ENCODE measurements at places on chromosomes 11 and 22.

GRCh38 chr22:34055525-34056200 is 135.4 kb upstream of the LARGE1 start:
- DNase-seq = no peak

GRCh38 chr11:124152770-124153407 is 30.3 kb upstream of the OR10D3 start:
- no peak for DNase-seq

- no peak for DNase-seq
Observed at GRCh38 chr11:73622926-73623593, 23.3 kb upstream of the PLEKHB1 start.

- DNase-seq = no peak
Observed at GRCh38 chr11:128355558-128355957, 231.8 kb downstream of the ETS1 start.

DNA sequence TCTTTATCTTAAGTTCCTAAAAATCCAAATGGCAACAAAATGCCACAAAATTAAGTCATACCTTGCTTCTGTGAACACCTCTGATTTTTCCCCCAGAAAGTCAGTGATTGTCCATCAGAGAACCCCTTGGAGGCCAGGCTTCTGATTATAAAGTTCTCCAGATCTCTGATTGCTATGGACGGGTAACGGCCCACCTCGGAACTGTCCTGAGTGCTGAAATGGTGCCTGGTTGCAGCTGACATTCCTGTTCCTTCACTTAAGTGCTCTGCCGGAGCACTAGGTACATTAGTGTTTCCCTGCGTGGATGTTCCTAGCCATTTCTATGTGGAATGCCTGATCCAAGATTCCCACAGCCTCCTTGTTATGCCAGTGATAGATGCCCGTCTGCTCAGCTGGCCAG is 85.0 kb downstream of the CHST1 start:
- no peak for DNase-seq

- no peak for DNase-seq
Observed at GRCh38 chr22:31055635-31056159, 25.4 kb upstream of the SMTN start.

DNA sequence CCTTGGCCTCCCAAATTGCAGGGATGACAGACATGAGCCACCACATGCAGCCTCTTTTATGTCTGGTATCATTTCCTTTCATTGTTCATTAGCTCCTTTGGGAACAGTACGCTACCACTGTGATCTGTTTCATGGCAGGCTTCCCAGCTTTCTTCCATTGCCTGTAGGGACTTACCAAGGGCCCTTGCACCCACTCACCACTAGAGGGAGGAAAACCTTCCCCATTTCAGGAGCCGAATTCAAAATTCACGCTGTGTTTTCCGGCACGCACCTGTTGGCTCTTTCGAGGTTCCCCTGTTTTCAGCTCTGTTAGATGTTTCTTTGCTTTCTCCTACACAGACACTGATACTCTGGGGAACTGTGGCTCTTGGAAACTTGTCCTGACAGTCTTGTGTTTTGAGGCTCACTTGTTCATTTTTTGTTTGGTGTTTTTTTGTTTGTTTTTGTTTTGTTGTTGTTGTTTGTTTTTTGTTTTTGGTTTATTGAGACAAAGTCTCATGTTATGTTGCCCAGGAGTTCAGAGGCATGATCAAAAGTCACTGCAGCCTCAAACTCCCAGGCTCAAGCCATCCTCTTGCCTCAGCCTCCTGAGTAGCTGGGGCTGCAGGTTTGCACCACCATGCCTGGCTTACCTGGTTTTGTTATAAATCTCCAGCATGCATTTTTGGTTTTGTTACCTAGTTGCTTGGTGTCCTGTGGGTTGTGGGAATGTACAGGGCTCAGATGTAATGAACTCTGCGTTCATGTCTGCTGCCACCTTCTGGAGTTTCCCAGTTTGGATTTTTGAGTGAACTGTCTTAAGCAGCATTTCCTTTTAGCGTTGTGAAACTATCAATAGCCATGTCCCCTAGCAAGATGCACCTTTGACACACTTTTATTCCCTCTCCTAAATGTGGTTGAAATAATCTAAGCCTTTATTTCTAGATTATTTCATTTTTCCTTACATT is 2.3 kb downstream of the KRTAP5-11 start:
- DNase-seq = no peak

DNA sequence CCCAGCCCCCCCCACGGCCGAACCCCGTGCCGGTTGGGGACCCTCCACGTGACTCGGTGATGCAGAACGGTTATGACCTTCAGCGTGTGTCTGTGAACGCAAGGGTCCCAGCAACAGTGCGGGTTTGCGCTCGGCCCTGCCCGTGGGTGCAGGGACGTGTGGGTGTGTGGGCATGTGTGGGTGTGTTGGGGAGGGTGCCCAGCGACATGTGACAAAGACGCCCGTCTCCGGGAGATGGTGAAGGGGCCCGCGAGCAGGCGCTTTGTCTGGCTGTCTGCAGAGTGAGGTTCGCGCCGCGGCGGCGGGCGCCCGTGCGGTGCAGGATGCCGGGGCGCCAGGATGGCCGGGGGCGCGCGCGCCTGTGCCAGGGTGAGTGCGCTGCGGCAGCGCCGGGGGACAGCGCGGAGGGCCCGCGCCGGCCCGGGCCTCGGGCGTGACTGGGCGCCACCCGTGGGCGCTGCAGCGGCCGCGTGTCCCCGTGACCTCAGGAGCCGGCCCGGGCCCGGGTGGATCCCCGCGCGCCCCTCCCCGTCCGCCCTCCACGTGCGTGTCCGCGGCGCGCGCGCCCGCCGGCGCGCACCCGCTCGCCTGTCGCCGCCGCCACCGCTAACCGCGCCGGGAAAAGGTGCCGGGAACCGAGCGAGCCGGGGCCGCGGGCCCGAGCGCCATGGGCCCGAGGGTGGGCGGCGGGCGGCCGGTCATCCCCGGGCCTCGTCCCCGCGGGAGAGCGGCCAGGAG is at the start of gene LRFN4:
Gene LRFN4, plus strand, starts transcription at position 569 of the 738 bp plus-strand sequence. CDS start 681 bp downstream, outside the sequence.
- peak; percentile 18 for DNase-seq

- DNase-seq = no peak
Observed at GRCh38 chr11:41499429-41499828, 40.0 kb upstream of the LRRC4C start.

DNA sequence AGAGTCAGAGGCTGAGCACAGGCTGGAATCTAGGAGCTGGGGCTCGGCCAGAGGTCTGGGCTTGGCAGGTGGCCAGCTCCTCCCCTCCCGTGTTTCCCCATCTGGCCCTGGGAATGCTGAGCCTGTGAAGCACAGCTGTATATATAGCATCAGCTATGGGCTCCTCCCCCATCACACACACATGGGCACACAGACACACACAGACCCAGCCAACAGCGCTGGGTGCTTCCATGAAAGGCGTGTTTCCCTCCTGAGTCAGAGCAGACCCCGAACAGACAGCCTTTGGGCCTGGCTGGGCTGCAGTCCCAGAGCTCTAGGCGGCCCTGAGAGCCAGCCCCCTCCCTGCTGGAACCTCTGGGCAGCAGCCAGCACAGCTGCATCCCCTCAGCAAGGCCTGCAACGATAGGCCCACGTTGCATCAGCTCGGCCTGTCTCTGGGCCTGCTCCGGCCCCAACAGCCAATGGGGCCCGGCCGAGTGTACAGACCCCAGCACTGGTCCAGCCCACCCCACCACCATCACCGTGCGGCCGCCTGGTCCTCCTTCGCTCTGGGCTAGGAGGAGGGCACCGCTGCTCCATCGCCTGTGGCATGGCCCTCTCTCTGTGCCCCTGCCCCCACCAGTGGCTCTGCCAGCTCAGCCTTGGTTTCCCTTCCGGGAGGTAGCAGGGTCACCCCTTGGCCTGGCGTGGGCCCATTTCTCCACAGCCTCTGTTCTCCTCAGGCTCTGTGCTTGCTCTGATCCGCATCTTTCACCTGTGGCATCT is 7.6 kb upstream of the SERPINH1 start:
- no peak for DNase-seq

DNA sequence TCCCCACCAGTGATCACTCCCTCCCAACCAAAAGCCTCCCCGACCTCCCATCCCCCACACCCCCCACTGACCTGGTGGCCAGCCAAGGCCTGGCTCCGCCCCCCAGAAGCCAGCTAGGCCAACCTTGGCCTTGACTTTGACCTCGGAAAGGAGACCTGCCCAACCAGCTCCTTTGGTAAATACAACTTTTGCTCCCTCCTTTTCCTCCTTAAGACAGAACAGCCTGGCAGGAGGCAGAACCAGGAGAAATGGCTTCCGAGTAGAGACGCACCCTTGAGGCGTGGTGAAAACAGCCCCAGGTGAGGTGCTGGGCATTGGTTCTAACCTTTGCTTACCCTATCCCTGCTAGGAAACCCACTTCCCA is 27.0 kb downstream of the PLEKHA7 start:
- DNase-seq = no peak

DNA sequence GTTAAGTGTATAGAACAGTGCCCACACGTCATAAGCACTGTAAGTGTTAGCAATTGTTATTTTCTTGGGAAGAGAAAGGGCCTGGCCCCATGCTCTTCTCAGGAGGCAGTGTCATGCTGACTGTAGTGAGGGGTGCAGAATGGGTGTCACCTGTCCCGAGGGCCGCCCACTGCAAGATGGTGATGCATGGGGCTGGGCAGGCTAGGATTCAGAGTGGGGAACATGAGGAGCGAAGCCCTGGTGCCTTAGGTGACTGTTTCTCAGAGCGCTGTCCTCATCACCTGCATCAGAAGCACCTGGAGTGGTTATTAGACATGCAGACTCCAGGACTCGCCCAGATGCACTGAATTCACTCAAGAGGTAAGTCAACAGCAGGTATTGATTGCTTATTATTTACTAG is 101.0 kb upstream of the PARVA start:
- DNase-seq = no peak

DNA sequence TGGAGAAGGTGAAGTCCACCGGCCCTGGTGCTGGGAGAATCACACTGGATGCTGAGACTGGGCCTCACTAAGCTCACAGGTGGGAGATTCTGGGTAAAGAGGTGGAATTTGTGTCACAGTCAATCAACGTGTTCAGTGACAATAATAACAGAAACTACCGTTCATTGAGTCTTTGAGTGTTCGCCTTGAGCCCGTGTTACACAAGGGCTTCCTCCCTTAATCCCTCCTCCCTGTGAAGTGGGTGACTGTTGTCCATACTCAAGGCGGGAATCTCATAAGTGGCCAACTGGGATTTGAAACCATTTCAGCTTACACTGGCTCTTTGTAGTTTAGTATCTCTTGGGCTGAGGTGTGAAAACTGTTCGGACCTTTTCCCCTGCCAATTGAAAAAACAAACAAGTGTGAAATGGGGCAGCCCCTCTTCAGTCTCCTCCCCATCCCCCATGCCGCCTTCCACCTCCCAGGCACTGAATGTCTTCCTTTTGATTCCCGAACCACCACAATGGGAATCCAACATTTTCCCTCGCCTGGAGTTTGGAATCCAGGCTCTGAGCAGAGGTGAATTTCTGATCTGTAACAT is 502.4 kb downstream of the MIAT start:
- no peak for DNase-seq

GRCh38 chr11:44637487-44637886 is 72.0 kb downstream of the CD82 start:
- no peak for DNase-seq

DNA sequence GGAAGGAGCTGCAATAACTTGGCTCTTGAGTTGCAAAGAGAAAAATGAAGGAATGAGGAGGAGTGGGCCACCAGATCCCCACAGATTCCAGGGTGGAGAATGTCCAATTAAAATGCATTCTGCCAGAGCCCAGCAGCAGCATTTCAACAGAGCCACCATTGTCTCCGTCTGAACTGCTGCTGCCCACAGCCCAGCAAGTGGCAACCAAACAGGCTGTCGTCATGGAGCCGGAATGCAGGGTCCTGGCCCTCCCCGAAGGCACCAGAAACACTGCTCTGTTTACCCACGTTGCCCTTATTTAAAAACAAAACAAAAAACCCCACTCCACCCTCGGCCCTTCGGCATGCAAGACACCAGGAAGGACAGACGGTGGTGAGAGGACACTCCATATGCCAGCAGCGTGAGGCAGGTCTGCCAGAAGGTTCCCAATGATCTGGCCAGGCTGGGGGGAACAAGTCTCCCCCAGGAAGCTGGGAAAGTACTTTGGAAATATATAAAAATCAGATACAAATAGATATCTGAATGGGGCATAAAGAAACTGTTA is 32.5 kb downstream of the PLEKHA7 start:
- DNase-seq = no peak

DNA sequence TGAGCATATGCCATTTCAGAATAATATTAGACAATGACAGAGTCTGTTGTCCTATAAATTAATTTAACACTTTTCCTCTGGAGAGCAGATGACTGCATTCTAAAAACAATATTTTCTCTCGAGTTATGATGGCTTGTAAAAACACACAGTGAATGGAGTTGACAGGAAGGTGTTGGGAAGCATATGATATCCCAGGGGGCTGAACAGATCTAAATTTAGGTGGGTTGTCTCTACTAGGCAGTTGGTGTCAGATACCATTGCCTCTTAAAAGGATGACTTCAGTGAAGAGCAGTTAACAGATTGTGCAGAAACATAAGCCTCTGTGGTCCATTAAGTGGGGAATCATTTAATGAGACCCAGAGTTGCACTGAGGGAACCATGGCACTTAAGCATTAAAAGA is 30.7 kb downstream of the SVIP start:
- no peak for DNase-seq

GRCh38 chr11:27965559-27965958 is 142.4 kb downstream of the KIF18A start:
- no peak for DNase-seq

GRCh38 chr22:38870312-38870741 is 1.7 kb downstream of the CBX6 start:
- DNase-seq = peak; percentile 62

- DNase-seq = no peak
Observed at GRCh38 chr11:125061281-125061680, 1.8 kb upstream of the SLC37A2 start.

- no peak for DNase-seq
Observed at GRCh38 chr11:116586392-116586791, 186.4 kb downstream of the BUD13 start.

DNA sequence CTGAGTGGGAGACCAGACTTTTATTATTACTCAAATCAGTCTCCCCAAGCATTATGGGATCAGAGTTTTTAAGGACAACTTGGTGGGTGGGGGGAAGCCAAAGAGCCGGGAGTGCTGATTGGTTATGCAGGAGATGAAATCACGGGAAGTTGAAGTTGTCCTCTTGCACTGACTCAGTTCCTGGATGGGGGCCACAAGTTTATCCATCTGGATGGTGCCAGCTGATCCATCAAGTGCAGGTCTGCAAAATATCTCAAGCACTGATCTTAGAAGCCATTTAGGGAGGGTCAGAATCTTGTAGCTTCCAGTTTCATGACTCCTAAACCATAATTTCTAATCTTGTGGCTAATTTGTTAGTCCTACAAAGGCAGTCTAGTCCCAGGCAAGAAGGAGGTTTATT is 53.5 kb upstream of the LMO1 start:
- no peak for DNase-seq

- DNase-seq = no peak
Observed at GRCh38 chr11:27329867-27330632, 33.0 kb downstream of the CCDC34 start.

DNA sequence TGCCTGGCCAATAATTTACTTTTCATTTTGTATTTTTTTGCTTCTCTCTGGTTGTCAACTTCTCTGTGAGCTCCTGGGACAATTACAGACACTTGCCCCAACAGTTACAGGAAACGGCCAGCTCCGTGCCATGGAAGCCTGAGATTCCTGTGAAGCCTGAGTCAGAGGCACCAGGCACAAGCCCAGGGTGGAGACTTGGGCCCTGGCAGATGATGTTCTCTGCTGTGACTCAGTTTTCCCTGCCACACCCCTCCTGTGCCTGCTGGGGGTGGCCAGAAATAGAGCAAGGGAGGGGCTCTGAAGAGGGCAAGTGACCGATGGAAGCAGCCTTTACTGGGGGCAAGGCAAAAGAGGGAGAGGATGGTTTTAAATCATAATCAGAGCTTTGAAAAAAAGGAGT is 4.9 kb downstream of the ATP5MGL start:
- no peak for DNase-seq

GRCh38 chr11:72232260-72233055 is 7.9 kb downstream of the INPPL1 start:
- DNase-seq = no peak

Measured in activated CD8-positive, alpha-beta memory T cell treated with anti-CD3 and anti-CD28 coated beads for 1 hour (primary cell).